ENCODE measurements at places on chromosomes 4 and X. TPM values are rescaled to one million over a fixed set of nuclear protein-coding genes. Genes with fewer than 3 reads are reported as not detected.

- H3K36me3 ChIP-seq, result no peaks in the 10 kb centered on the region
- no peak overlapping the region for H3K27ac ChIP-seq
- no peaks in the 10 kb centered on the region for H3K27me3 ChIP-seq
Observed at GRCh38 chr4:111681751-111682150, 463.5 kb upstream of the FAM241A start.

Gene CACNA1F
- total RNA-seq, result 0.08 TPM

DNA sequence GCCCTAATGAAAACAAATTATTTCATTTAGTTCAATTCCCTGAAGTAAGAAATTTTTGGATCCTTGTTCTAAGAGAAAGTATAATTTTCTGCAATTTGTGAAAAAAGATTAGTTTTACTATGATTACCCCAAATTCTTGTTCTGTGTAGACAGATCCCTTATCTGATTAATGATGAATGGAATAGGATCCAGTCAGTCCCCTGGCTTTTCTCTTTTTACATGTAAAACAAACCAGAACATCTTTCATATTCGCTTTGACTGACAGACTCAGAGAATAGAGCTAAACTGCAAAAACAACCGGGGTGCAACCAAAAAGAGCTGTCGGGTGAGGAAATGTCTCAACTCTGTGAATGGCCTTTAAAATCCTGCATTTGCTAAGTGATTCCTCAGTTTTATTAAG lies 93.4 kb upstream of the VEGFC start:
- H3K27ac ChIP-seq, result no peak overlapping the region
- no peaks in the 10 kb centered on the region for H3K27me3 ChIP-seq
- no peaks in the 10 kb centered on the region for H3K4me1 ChIP-seq
- H3K36me3 ChIP-seq, result no peaks in the 10 kb centered on the region
- DNase-seq, result no peak
- H3K4me3 ChIP-seq, result no peak overlapping the region

DNA sequence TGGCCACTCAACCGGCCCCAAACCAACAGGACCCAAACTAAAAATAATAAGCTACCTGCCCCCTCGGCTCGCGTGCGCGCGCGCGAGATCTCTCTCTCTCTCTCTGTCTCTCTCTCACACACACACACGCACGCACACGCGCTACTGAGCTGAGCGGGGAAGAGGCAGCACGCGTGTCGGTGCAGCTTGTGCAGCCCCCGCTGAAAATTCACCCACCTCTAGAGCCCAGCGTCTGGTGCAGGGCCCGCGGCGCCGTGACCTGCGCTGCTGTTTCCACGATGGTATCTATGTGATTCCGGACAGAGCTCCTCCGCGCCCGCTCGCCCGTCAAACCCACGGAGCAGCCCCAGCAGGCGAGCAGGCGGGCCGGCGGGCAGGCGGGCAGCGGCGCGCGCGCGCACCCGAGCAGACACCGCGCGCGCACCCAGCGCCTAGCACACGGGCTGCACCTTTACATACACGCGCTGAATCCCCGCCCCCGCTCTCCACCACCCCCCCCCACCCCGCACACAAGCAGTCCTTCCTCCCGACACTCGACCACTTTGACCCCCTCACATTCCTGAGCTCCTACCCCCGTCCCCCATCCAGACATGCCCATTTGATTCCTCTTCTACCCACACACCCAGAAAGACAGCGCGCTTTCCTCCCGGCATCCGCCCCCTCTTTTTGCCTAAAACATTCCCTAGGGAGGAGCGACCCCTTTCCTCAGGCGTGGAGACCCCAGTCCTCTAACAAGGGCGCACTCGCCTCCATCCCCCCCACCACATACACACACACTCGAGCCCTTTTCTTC lies 1.0 kb downstream of the SLITRK4 start:
- no peaks in the 10 kb centered on the region for H3K36me3 ChIP-seq
- no peaks in the 10 kb centered on the region for H3K27me3 ChIP-seq
- no peak overlapping the region for H3K27ac ChIP-seq
- H3K4me1 ChIP-seq, result no peaks in the 10 kb centered on the region
- peak overlapping the region; percentile 42 for H3K4me3 ChIP-seq

- no peak for DNase-seq
- no peak overlapping the region for H3K4me3 ChIP-seq
- no peak overlapping the region for H3K27ac ChIP-seq
- no peaks in the 10 kb centered on the region for H3K36me3 ChIP-seq
- H3K4me1 ChIP-seq, result no peaks in the 10 kb centered on the region
Observed at GRCh38 chr4:102780476-102781144, 19.8 kb upstream of the MANBA start.

DNA sequence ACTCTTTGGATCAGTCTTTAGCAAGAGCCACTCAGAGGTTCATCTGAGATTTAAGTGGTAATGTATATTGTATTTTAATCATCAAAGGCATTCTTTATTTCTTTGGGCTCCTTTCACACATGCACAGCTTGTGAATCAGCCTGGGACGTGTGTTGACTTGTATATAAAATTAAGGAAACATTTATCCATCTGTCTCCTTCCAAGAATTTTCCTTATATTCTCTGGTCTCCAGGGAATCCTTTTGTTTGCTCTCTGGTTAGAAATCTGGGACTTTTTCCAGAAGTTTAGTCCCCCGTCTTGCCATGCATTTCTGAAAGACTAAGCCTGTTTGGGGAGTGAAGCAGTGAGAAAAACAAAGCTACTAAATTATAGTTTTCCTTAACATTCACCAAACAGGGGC lies 212.3 kb downstream of the DCAF12L2 start:
- H3K27me3 ChIP-seq, result no peaks in the 10 kb centered on the region
- no peaks in the 10 kb centered on the region for H3K4me1 ChIP-seq
- no peak overlapping the region for H3K4me3 ChIP-seq
- no peak overlapping the region for H3K27ac ChIP-seq
- DNase-seq, result no peak

Gene SPANXD
- total RNA-seq, result not detected

DNA sequence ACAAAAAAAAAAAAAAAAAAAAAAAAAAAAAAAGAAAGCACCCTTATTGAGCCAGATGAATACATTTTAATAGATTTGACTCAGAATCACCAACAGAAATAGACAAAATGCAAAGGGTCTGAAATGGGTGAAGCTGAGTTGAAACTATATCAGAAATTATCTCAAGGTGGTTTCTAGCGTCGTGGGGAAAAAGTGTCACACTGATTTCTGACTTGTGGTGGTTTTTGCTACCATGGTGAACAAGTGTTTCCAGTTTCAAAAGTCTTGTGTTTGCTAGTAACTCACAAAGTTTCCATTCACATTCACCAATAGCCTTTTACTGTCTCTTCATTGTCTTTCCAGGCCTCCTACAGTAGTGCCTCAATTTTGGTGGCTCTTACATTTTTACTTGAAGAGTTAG lies 135.5 kb downstream of the ARHGAP24 start:
- no peak for DNase-seq
- no peak overlapping the region for H3K27ac ChIP-seq
- H3K36me3 ChIP-seq, result no peaks in the 10 kb centered on the region
- H3K27me3 ChIP-seq, result no peaks in the 10 kb centered on the region
- no peaks in the 10 kb centered on the region for H3K4me1 ChIP-seq

DNA sequence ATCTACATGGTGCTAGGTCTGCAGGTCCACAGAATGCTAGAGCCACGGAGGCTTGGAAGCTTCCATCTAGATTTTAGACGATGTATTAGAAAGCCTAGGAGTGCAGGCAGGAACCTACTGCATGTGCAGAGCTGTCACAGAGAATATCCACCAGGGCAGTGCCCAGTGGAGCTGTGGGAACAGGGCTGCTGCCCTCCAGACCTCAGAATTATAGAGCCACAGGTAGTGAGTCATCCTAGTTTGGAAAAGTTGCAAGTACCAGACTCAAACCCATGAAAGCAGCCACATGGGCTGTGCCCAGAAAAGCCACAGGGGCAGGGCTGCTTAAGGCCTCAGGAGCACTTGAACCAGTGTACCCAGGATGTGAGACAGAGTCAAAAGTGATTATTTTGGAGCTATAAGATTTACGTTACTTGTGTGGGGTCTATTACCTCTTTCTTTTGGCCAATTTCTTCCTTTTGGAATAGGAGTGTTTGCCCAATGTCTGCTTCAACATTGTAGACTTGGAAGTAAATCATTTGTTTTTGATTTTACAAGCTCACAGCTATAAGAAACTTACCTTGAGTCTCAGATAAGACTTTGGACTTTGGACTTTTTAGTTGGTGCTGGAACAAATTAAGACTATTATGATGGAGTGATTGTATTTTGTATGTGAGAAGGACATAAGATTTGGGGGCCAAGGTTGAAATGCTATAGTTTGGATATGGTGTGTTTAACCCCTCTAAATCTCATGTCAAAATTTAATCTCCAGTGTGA lies 143.5 kb upstream of the CHRDL1 start:
- peaks cover 1% of the 10 kb centered on the region for H3K27me3 ChIP-seq
- no peaks in the 10 kb centered on the region for H3K36me3 ChIP-seq
- no peak for DNase-seq
- H3K4me3 ChIP-seq, result no peak overlapping the region
- no peak overlapping the region for H3K27ac ChIP-seq

- no peaks in the 10 kb centered on the region for H3K36me3 ChIP-seq
- no peaks in the 10 kb centered on the region for H3K27me3 ChIP-seq
- H3K27ac ChIP-seq, result no peak overlapping the region
- DNase-seq, result no peak
Observed at GRCh38 chr4:129550281-129550785, 454.4 kb downstream of the C4orf33 start.

Gene DAPP1
- total RNA-seq, result not detected

GRCh38 chr4:101155368-101155767 lies 192.0 kb downstream of the PPP3CA start:
- no peak for DNase-seq
- no peaks in the 10 kb centered on the region for H3K4me1 ChIP-seq
- no peaks in the 10 kb centered on the region for H3K36me3 ChIP-seq

Gene MBNL3
- 98.8 TPM for total RNA-seq

- no peaks in the 10 kb centered on the region for H3K4me1 ChIP-seq
- peak overlapping the region; percentile 19 for H3K27ac ChIP-seq
- no peaks in the 10 kb centered on the region for H3K36me3 ChIP-seq
- no peak overlapping the region for H3K4me3 ChIP-seq
Observed at GRCh38 chrX:13482746-13483541, 86.5 kb upstream of the EGFL6 start.

GRCh38 chr4:102825261-102826091 lies 1.9 kb downstream of the UBE2D3 start:
- DNase-seq, result no peak
- H3K4me3 ChIP-seq, result peak overlapping the region; percentile 97
- peak overlapping the region; percentile 100 for H3K27ac ChIP-seq
- H3K4me1 ChIP-seq, result peaks cover 52% of the 10 kb centered on the region
- peaks cover 9% of the 10 kb centered on the region for H3K36me3 ChIP-seq
- H3K27me3 ChIP-seq, result no peaks in the 10 kb centered on the region

DNA sequence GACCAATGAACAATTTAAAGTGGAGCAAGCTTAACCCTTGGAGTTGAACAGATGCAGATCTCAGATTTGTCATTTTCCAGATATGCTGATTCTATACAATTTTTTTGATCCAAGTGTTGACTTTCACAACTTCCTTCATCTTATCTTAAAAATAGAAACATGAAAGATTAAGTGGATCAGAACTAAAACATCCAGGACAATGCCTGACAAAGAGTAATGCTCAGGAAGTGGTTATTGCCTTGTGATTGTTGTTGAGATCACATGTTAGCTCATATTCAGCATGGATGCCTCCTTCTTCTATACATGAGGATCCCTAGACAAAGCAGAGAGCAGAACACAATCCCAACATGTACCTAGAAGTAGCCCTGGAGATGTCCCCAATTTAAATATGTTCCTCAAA lies 160.9 kb downstream of the PPARGC1A start:
- no peak overlapping the region for H3K4me3 ChIP-seq
- no peaks in the 10 kb centered on the region for H3K36me3 ChIP-seq
- DNase-seq, result no peak

DNA sequence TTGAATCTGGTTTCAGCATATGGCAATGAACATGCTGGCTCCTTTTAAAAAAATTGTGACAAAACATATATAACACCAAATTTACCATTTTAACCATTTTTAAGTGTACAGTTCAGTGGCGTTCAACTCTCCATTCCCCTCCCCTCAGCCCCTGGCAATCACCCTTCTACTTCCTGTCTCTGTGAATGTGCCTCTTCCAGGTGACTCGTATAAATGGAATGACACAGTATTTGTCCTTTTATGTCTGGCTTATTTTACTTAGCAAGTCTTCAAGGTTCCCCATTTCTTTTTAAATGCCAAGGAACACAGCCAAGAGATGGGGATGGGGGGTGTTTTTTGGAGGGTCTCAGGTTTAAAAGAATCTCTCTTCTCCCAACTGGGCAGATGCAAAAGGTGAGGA lies 35.4 kb upstream of the BCLAF3 start:
- no peak overlapping the region for H3K27ac ChIP-seq
- H3K4me1 ChIP-seq, result no peaks in the 10 kb centered on the region
- no peak for DNase-seq
- no peaks in the 10 kb centered on the region for H3K27me3 ChIP-seq

DNA sequence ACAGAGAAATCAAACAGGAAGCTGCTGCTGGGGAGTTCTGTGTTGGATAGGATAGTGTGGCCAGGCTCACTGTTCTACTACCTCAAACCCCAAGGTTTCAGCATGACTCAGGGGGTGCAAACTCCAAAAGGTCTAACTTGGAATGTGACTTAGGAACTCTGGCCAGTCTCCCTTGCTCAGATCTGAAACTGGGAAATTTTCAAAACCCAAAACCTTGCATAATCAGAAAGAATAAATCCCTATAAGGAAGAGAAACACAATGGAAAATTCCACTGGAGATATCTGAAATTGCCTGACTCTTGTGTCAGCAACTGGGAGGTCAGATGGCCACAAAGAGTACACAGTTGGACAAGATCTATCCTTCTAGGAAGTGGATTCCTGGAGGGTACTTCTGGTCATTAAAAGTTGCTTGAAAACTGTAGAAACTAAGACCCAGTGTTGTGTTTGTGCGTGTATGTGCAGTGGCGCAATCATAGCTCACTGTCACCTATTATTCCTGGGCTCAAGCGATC lies 58.0 kb downstream of the PPEF2 start:
- peaks cover 24% of the 10 kb centered on the region for H3K4me1 ChIP-seq
- no peak for DNase-seq
- H3K27ac ChIP-seq, result peak overlapping the region; percentile 13
- H3K27me3 ChIP-seq, result no peaks in the 10 kb centered on the region
- no peaks in the 10 kb centered on the region for H3K36me3 ChIP-seq

Gene DLG3
- 8.8 TPM for total RNA-seq

Gene SOD3
- total RNA-seq, result 94.9 TPM

DNA sequence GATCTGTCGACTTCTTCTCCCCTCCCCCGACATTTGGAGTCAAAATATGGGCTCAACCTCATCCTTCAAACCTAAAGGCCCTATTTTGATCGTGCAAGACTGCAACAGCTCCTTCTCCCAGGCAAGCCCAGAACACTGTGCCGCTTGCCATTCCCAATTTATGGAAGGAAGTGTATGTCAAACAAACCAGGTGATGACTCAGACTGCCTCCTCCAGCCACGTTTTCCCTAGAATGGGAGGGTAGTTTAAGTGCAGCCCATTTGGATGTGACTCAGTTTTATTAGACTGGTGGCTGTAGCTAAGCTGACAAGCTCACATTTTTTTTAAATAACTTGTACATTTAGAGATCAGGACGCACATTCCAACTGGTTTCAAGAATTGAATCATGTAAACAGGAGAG lies 570.4 kb upstream of the DIPK2B start:
- no peaks in the 10 kb centered on the region for H3K27me3 ChIP-seq
- DNase-seq, result no peak
- H3K36me3 ChIP-seq, result no peaks in the 10 kb centered on the region
- no peak overlapping the region for H3K4me3 ChIP-seq
- H3K4me1 ChIP-seq, result no peaks in the 10 kb centered on the region
- H3K27ac ChIP-seq, result peak overlapping the region; percentile 45
